ENCODE measurements at places on chromosomes 12 and 14.

GRCh38 chr12:118312578-118312977 lies 60.1 kb downstream of the TAOK3 start:
- no peak for DNase-seq

DNA sequence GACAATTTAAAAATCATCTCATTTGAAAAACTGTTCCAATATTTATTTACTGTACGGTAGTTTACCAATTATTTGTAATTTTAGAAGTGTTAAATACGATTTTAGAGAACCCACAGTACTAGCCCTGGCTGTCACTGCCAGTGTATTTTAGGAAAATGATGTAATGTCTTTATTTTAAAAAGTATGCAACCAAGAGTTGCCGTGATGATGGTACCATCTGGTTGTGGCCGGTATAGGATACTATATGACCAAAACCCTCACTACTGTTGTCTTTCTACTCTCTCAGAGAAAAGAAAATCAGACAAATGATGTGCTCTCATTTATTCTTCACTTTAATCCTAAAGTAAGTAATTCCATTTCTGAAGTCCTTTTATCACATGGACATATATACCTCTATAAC lies 395.0 kb downstream of the FOXG1 start:
- no peak for DNase-seq

DNA sequence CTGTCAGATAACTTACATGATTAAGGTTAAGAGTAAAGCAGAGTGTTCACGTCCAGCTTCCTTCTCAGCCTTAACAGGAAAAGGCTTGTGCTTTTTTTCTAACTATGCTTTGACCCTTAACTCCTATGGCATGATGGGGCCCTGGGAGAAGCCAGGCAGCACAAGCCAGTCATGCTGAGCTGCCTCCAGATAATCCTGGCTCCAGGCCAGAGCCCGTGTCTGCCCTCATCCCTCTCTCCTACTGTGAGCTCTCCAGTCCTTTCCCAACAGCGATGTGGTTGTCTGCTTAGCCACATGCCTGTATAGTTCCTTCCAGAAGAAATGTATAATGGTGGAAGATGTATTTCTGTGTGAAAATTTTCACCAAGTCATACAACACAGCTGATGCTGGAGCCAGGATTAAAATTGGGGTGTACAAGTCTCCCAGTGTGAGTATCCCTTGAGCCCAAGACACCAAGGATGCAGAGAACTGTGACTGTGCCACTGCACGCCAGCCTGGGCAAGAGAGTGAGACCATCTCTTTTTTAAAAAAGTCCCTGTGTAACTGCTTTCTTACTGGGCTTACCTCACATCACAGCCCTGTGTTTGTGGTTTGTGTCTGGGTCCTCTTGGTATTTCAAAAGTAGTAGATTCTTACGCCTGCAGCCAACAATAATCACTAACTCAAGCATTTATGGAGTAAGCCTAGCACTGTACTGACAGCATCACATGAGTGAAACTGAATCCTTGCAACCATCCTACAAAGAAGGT lies 7.9 kb upstream of the ITFG2 start:
- DNase-seq, result no peak

GRCh38 chr12:40225337-40225983 lies 663 bp downstream of the LRRK2 start:
- DNase-seq, result no peak
